ENCODE measurements at places on chromosomes 5 and 9.
A peak's percentile ranks its signal among the peaks of the same experiment; 100 is the strongest.

- no peak for DNase-seq
These were observed 34.4 kb downstream of the TTLL11 start for GRCh38 chr9:122058709-122059108.

GRCh38 chr5:34820593-34820992 lies 18.4 kb upstream of the TTC23L start:
- no peak for DNase-seq

DNA sequence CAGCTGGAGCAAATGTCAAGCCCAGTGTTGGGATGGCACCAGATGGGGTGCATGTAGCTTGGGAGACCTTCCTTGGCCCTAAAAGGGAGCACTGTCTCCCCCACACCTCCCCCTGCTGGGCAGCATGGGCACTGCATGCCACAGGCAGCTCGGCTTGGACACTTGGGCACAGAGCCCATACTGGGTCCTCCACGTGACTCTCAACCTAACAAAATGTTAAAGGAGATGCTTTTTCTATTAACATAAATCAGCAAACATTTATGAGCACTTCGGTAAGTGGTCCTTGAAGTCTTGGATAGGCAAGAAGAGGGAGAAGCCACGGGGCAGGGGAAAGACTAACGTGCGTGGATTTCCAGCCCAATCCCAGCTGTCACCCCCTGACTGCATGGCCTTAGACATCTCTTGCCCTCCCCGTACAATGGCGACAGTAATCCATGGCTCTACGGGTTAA lies 23.9 kb upstream of the MAPK9 start:
- DNase-seq, result no peak

- DNase-seq, result no peak
These were observed 64.1 kb downstream of the OSTF1 start for GRCh38 chr9:75152416-75152815.

GRCh38 chr9:83628540-83628939 lies 5.6 kb downstream of the IDNK start:
- DNase-seq, result no peak

- DNase-seq, result no peak
These were observed 482 bp downstream of the TESK1 start for GRCh38 chr9:35605351-35606137.

DNA sequence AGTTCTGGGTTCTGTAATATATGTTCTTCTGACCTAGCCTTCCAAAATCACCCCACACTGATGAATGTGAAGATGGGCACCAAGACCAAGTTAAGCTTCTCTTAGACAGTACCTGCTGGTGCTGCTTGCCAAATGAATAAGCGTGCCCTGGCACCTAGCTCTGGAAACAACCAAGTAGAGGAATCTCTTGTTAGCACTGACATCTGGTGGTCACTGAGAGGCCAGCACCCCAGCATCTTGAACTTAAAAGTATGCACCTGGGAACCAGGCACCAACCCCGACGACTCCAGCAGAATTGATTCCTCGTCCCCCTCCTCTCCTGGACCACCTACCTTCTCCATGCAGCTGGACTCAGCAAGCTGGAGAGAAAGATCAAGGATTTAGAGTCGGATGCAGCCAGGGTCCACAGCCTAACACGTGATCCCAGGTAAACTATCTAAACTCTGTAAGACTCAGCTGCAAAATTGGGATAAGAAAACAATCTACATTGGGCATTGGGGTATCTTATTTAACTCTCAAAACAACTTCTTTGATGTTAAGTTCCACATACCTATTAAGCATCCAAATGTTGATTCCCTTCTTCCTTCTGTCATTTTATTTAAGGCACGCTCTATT lies 89.8 kb downstream of the SLC1A3 start:
- peak; percentile 48 for DNase-seq

DNA sequence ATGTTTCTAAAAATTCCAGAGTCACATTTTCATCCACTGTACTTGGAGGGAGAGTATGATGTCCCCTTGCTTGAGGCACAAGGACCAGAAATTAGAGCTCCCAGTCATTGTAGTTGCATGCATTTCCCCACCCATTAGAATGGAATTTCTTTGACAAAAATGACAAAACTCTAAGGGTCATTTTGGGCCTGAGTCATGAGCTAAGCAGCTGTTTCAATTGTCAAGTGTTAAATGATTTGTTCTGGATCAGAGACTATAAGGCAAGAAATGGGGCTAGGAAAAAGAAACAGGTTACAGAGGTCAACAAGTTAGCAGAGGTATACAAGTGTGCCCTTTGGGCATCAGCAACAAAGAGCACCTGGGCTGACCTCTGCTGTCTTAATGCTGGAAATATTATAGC lies 131.2 kb upstream of the IQGAP2 start:
- no peak for DNase-seq

GRCh38 chr9:96779089-96779488 lies 1.2 kb upstream of the ZNF510 start:
- DNase-seq, result no peak

DNA sequence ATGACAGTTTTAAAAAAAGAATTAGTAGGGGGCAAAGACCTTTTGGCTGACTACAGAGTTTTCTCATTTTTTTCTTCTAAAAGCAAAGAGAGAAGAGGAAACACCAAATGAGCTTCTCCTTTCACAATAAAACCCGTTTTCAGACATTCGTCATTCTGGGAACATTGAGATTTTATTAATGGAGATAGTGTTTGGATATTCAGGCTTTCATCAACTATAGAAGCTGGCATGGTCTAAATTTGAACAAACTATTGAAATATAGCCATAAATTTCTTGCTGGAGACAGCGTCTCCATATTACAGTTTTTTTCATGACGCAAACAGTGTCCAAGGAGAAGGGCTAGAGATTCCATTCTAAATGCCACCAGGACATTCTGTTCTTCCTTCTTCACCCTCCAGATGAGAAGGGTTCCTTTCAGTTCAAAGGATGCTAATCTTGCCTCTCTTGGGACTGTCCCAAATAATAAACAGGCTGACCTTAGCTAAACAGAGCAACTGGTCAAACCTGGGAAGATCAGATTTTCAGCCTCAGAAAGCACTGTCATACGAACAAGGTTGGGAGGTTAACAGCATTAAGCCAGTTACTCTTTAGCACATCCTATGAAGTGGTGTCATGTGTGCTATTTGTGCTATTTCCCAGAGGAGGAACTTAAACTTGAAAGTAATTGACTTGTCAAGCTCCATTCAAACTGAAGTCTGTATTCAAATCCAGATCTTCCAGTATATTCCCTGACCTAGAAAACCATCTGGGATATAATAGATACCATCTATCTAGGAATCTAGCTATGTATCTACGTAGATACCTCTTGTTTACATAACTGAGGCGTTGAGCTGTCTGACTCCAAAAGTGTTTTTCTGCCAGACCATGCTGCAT lies 125.6 kb downstream of the LPAR1 start:
- DNase-seq, result no peak

- no peak for DNase-seq
These were observed 29.2 kb downstream of the EXOC3 start for GRCh38 chr5:472076-472655.

GRCh38 chr9:68533678-68534077 lies 7.0 kb downstream of the TMEM252 start:
- peak; percentile 45 for DNase-seq

DNA sequence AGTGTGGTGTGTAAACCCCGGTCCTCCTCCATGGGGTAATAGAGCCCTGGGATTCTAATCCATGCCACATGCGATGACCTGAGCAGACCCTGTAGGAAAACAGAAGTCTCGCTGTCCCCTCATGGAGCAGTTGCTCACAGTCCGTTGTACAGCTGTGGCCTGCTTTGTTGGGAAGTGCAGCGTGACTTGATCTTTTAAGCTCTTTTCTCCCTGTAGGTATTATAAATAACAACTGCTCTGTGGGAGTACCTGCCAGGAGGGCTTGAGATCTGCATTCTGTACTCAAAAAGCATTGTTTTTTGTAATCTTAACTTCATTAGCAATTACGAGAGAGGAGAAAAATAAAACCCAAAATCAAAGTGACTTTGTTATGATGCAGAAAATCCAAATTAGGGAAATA lies 17.3 kb downstream of the MEGF10 start:
- DNase-seq, result no peak

DNA sequence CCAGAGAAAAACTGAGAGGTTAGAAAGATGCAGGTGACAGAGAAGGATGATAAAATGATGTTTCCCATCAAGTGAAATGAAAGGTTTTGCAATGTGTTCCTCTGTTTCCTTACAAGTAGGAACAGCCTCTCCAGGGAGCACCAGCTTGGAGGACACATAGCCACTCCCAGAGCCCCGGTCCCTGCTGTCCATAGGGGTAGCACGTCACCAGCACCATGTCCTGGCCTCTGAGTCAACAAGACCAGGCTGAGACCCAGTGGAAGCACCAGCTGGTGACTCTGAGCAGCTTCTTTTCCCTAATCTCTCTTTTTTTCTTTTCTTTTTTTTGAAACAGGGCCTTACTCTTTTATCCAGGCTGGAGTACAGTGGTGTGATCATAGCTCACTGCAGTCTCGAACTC lies 19.4 kb upstream of the HMCN2 start:
- no peak for DNase-seq

DNA sequence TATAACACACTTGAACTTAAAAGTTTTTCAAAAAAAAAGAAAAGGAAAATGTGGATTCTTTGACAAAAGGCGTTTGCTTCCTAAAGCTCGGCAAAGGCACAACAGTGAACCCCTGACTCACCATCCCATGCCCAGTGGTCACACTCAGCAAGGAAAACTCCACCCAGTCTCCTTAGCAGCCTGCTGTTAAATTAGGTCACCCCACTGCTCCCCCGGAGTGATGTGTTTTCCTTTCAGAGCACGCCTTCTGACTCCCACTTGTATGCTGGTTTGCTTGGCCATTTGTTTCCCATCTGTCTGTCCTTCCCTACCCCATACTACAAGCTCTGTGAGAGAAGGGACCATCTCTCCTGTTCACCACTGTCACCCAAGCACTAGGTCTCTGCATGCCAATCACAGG lies 23.8 kb downstream of the RETREG1 start:
- peak; percentile 73 for DNase-seq

DNA sequence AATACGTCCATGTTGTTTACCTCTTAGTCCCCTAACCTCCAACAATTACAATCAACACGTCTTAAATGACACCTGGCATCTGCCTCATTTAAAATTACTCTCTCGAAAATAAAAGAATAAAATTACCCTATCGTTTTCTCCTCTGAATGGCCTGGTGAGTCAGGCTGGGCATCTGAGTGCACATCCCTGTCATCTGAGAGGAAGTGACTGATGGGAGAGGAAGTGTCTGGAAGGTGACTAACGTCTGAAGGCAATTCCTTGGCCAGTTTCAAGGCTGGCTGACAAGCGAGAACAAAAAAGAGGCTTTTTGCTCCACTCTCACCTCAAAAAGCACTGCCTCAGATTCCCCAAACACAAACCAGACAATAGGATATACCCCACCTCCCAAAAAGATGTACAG lies 57.7 kb downstream of the MAPKAP1 start:
- peak; percentile 37 for DNase-seq

GRCh38 chr5:43514471-43514815 lies 505 bp downstream of the C5orf34 start:
- DNase-seq, result peak; percentile 45

GRCh38 chr5:136615251-136616119 lies 250.1 kb upstream of the TRPC7 start:
- no peak for DNase-seq

- no peak for DNase-seq
These were observed 33.4 kb upstream of the CTNNA1 start for GRCh38 chr5:138719811-138720210.

- DNase-seq, result no peak
These were observed 10.9 kb downstream of the SH3GL2 start for GRCh38 chr9:17589771-17590170.

DNA sequence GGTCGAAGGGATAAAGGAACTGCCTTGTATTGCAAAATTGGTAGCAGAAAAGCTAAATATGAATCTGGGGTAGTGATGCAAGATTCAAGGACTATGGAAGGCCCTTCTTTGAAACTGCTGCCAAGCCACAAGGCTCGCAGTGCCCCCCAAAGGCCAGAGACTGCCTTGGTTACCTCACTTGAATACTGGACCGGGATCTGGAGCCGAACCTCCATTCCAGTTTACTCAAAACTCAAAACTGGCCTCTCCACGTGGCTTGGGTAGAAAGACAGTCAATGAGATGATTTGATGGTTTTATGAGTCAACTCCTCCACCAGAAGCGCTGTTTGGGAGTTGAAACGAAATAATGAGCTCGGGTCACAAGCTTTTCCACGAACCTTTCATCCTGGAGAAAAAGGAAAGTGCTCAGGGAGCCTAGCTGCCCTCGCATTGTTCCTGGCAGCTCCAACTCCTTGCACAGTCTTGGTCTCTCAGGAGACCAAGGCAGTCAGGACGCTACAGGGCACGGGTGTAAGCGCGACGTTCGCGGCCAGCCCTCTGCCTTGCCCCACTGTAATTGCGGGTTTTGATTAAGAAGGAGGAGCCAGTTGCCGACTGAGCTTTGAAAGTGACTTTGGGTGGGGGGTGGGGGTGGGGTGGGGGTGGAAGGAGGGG lies 2.8 kb downstream of the ST8SIA4 start:
- no peak for DNase-seq

DNA sequence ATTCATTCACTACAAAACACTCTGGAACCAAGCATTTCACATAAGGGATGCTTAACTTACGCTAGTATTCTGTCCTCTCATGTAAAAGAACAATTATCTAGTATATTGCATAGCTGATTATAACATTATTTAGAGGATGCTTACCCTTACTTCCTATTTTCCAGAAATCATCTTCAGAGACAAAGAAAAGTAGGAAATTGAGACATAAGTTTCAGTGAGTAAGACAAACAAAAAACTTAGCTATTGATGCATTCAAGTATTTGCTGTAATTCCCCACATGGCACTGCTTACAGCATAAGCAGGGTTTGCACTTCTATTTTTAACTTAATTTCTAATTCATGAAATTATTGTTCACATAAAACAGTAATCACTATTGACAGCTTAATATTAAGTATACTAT lies 104.8 kb upstream of the SREK1 start:
- DNase-seq, result no peak

- DNase-seq, result no peak
These were observed 404.2 kb upstream of the IRX2 start for GRCh38 chr5:3155717-3156116.

DNA sequence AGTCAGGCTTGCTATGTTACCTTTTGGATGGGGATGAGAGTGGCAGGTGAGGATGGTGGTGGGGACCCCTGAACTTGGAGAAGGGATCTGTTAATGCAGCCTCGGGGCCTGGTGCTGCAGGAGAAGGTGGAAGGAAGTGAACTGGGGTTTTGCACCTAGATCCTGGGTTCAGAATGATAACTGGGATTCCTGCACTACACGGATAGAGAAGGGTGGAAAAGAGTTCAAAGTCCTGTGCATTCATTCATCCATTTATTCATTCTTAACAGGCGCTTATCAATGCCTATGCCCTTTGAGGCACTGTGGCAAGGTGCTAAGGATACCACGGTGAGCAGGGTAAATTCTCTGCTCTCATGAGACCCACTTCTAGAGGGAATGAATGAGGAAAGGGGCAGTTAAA lies 41.7 kb upstream of the TJP2 start:
- no peak for DNase-seq
